Right lung (tissue), 10 donors: ENCODE measurements at places on chromosomes 1 and 21. TPM values are rescaled to one million over a fixed set of nuclear protein-coding genes. Genes with fewer than 3 reads are reported as not detected.

- no peak for DNase-seq
Measured at GRCh38 chr21:42455196-42455595, 40.8 kb downstream of the RSPH1 start.

Gene FCRLB
- polyA plus RNA-seq: 0.24 TPM

DNA sequence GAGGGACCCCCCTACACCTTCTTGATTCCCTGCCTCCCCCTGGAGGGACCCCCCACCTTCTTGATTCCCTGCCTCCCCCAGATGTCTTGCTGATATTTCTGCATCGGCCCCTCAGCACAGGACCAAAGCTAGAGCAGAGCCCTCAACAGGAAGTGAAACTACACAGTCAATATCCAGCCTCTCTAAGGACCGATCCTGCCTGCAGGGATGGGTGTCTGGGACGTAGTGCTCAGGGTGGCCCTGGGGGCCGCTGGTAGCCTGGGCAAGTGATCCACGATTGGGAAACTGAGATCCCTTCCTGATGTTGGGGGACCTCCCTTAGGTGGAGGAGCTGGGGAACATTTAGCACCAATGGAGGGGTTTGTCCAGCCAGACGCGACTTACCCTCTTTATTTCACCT is 3.9 kb upstream of the LEFTY2 start:
- no peak for DNase-seq

DNA sequence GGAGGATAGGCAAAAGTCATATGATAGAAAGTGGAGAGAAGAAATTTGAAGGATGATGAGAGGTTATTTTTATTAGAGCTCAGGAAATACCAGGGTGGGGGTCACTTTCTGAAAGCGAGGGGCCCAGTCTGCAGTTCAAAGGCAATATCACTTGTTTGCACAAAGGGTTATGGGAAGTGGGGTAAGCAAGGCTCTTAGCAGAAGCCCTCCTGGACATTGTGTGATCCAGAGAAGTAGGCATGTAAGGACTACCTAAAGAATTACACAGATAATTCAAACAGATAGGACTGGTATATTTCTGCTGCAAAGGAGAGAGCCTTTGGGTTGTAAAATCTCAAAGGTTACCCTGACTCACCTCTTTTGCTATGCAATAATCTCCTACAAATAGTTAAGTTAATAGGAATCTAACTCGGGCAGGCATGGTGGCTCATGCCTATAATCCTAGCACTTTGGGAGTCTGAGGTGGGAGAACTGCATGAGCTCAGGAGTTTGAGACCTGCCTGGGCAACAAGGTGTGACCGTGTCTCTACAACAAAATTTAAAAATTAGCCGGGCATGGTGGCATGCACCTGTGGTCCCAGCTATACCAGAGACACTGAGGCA is 25.2 kb upstream of the PRRC2C start:
- no peak for DNase-seq

DNA sequence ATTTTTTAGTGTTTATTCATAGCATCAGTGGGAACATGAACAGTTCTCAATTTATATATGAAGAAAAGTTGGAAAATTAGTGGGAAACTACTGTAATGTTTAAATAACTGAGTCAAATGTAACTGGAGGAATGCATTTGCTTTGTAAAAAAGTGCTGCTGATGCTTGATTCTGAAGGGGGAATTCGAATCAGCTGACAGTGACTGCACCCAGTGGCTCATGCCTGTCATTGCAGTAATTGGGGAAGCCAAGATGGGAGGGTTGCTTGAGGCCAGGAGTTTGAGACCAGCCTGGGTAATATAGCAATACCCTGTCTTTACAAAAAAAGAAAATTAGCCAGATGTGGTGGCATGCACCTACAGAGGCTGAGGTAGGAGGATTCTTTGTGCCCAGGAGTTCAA is 398.4 kb downstream of the ZP4 start:
- no peak for DNase-seq

GRCh38 chr1:223344491-223344890 is 19.5 kb downstream of the SUSD4 start:
- no peak for DNase-seq
